ENCODE measurements at places on chromosomes 4 and X. TPM values are rescaled to one million over a fixed set of nuclear protein-coding genes. Genes with fewer than 3 reads are reported as not detected.

GPC4 gene
- not detected for total RNA-seq

MAGEE1 gene
- 3.6 TPM for total RNA-seq

DNA sequence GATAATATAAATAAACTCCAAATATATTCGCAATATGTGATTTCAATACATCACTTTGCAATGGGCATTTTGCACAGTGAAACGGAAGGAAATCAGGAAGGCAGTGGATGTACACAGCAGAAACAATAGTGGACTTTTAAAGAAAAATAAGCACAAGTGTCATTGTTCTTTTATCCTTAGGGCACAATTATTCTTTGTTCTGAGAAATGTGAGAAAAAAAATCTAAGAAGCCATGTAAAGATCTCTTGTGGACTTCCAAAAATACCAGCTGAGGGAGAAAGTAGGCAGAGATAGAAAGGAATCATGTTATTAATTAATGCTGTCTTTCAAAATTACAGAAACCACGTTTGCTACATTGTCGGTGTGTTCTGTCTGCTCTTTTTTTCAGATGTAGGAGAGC, 17.6 kb upstream of the PRRG1 start:
- no peak for DNase-seq
- no peaks in the 10 kb centered on the region for H3K4me1 ChIP-seq
- H3K27me3 ChIP-seq = no peaks in the 10 kb centered on the region
- no peak overlapping the region for H3K4me3 ChIP-seq
- H3K27ac ChIP-seq = no peak overlapping the region
- H3K36me3 ChIP-seq = no peaks in the 10 kb centered on the region

DNA sequence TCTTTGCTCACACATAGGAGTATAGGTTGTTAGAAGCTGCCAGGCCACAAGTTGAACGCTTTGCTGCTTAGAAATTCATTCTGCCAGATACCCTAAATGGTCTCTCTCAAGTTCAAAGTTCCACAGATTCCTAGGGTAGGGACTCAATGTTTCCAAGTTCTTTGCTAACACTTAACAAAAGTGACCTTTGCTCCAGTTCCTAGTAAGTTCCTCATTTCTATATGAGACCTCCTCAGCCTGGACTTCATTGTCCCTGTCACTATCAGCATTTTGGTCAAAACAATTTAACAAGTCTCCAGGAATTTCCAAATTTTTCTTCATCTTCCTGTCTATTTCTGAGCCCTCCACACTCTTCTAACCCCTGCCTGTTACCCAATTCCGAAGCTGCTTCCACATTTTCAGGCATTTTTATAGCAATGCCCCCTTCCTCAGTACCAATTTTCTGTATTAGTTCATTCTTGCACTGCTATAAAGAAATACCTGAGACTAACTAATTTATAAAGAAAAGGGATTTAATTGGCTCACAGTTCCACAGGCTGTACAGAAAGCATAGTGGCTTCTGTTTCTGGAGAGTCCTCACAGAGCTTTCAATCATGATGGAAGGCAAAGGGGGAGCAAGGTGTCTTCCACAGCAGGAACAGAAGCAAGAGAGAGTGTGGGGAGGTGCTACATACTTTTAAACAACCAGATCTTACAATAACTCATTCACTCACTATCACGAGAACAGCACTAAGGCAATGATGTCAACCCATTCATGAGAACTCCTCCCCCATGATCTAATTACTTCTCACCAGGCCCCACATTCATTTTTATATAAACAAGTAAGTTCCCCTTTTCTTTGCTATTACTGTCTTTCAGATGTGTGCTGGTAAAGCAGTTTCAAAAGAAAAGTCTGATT, 11.5 kb upstream of the TLR1 start:
- H3K4me1 ChIP-seq = no peaks in the 10 kb centered on the region
- no peak overlapping the region for H3K27ac ChIP-seq
- no peaks in the 10 kb centered on the region for H3K27me3 ChIP-seq
- no peak overlapping the region for H3K4me3 ChIP-seq
- H3K36me3 ChIP-seq = no peaks in the 10 kb centered on the region

DNA sequence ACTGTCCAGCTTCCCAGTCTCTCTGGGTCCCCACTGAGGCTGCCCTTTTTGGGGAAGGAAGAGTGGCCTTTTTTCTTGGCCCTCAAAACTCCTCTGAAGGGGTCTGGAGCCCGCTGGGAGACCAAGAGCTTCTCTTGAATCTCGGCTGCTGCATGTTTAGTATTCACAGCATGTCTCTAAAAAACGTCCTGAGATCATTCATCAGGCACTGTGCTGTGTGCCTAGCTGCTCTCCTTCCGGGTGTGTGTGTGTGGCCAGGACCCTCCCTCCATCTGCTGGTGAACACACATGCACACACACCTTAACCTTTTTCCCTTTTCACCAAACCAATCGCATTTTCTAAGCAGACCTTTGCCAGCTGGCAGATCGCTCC, 841 bp upstream of the FRMPD3 start:
- H3K27me3 ChIP-seq = peaks cover 2% of the 10 kb centered on the region
- no peaks in the 10 kb centered on the region for H3K36me3 ChIP-seq
- H3K4me1 ChIP-seq = peaks cover under 1% of the 10 kb centered on the region
- H3K4me3 ChIP-seq = no peak overlapping the region
- H3K27ac ChIP-seq = no peak overlapping the region

GRCh38 chrX:103726477-103726876, 15.8 kb downstream of the TMEM31 start:
- DNase-seq = no peak
- H3K36me3 ChIP-seq = no peaks in the 10 kb centered on the region
- no peak overlapping the region for H3K27ac ChIP-seq
- no peaks in the 10 kb centered on the region for H3K4me1 ChIP-seq
- H3K4me3 ChIP-seq = no peak overlapping the region
- H3K27me3 ChIP-seq = no peaks in the 10 kb centered on the region

GRCh38 chr4:103451341-103451740, 253.2 kb upstream of the CENPE start:
- H3K36me3 ChIP-seq = no peaks in the 10 kb centered on the region
- H3K4me3 ChIP-seq = no peak overlapping the region
- no peaks in the 10 kb centered on the region for H3K27me3 ChIP-seq
- H3K4me1 ChIP-seq = no peaks in the 10 kb centered on the region
- no peak overlapping the region for H3K27ac ChIP-seq

GRCh38 chrX:39729981-39730661, 367.6 kb downstream of the BCOR start:
- H3K36me3 ChIP-seq = no peaks in the 10 kb centered on the region
- H3K27ac ChIP-seq = no peak overlapping the region
- H3K4me1 ChIP-seq = peaks cover 3% of the 10 kb centered on the region
- no peaks in the 10 kb centered on the region for H3K27me3 ChIP-seq
- H3K4me3 ChIP-seq = no peak overlapping the region
- DNase-seq = no peak

DNA sequence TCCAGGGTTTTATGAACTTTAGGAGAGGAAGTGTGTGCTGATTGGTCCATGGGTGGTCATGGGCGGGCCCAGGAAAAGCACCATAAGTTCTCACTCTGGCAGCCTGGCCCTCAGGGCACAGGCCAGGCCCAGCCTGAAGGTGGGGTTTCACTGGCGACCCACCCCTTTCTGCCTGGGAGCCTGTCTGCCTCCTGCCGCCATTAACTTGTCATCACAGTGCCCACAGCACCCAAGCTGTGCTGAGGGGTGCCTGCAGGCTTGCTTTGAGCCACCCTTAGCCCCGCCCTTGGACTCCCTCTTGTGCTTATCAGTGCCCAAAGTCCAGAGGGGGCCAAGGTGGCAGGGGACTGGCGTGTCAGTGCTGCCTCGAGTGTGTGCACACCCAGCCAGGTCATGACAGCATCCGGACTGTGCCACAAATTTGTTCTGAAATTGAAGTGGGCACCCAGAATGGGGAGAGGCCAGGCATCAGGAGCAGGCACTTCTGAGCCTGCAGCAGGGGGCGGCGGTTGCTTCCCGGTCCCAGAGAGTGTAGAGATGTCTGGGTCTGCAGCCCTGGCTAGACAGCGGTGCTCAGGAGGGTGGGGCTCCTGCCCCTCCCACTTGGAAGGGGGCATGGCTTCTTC, 455.6 kb downstream of the TMA16 start:
- H3K4me3 ChIP-seq = no peak overlapping the region
- H3K4me1 ChIP-seq = no peaks in the 10 kb centered on the region
- H3K27ac ChIP-seq = no peak overlapping the region
- H3K36me3 ChIP-seq = no peaks in the 10 kb centered on the region

DNA sequence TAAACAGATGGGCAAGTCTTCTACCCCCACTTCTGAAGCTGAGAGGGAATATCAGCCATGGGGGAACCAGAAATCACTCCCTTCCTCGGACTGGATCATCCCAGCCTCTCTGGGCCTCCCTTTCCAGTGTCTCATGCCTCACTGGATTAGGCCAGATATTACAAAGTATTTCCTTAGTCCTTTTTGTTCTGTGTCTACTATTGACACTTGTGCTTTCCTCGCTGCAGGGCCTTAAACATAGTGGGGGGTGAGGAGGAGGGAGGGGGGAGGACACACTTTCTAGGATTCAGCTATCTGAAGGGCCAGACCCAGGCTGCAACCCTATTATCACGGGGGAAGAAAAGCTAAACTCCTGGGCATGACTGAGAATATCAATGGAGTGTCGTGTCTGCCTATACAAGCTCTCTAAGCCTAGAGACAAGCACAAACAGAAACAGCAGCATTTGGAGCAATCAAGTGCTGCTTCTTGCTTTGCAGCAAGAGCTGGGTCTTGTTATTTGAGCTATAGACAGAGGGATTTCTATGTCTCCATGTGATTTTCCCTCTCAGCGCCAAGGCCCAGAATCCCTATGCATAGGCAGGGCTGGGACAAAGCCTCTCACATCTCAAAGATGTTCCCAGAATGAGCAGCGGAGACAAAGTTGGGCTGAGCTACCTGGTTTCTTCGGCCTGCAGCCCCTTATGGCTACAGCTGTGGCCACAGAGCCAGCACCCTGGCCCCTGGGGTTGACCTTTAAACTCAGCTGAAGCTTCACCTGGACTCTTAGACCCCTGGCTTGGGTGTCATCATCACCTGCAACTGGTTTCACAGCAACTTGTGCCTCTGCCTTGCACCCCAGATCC, 20.2 kb downstream of the PJA1 start:
- H3K27me3 ChIP-seq = no peaks in the 10 kb centered on the region
- H3K4me3 ChIP-seq = no peak overlapping the region
- no peaks in the 10 kb centered on the region for H3K4me1 ChIP-seq
- no peaks in the 10 kb centered on the region for H3K36me3 ChIP-seq
- H3K27ac ChIP-seq = no peak overlapping the region

DNA sequence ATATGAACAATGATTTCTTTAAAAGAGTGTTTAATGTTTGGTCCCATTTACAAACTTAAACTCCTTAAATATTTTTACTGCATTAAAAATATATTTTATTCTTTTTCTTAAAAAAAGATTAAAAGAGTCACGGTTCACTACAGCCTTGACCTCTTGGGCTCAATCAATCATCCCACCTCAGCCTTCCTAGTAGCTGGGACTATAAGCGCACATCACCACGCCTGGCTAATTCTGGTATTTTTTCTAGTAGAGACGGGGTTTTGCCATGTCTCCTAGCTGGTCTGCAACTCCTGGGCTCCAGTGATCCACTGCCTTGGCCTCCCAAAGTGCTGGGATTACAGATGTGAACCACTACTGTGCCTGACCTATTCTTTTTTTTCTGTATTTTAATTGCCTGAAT, 104.7 kb upstream of the TLR2 start:
- H3K27ac ChIP-seq = no peak overlapping the region
- no peaks in the 10 kb centered on the region for H3K4me1 ChIP-seq
- no peak for DNase-seq
- H3K4me3 ChIP-seq = no peak overlapping the region
- H3K27me3 ChIP-seq = no peaks in the 10 kb centered on the region

DNA sequence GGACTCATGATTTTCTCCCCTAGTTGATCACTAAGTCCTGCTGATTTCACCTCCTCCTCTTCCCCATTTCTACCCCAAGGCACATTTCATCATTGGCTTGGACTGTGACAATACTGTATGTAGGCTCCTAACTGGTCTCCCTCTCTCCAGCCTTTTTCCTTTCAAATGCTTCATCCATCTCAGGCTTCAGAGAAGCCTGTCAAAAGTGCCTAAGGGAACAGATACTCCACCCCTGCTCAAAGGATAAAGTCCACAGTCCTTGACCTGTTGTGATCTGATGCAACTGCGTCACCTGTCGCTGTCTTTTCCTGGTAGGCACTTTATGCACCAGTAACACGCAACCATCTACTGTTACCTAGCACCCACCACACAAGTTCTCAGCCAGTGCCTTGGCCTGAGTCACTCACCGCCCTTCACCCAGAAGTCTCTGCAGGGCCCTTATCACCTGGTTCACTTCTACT, 12.8 kb downstream of the SCARB2 start:
- H3K4me3 ChIP-seq = no peak overlapping the region
- no peak overlapping the region for H3K27ac ChIP-seq
- no peak for DNase-seq
- H3K36me3 ChIP-seq = no peaks in the 10 kb centered on the region
- no peaks in the 10 kb centered on the region for H3K27me3 ChIP-seq
- peaks cover 23% of the 10 kb centered on the region for H3K4me1 ChIP-seq

DNA sequence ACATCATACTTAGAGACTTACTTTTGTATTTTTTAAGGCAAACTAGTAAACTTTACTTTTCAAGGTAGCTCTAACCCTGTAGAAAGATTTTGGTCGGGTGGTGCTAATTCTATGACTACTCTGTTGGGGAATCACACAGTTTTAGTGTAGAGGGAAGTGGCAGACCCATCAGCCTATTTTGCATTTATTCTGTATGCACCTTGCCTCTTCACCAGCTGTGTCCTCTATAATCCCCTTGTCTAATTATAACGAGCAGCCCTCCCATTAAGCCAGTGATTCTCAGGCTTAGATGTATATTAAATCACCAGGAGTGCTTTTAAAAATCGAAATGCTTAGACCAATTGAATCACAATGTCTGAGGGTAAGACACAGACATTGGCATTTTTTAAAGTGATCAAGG, 78.1 kb downstream of the GALNT7 start:
- no peaks in the 10 kb centered on the region for H3K36me3 ChIP-seq
- H3K27me3 ChIP-seq = no peaks in the 10 kb centered on the region
- no peak for DNase-seq
- no peak overlapping the region for H3K27ac ChIP-seq
- H3K4me1 ChIP-seq = no peaks in the 10 kb centered on the region
- H3K4me3 ChIP-seq = no peak overlapping the region

DNA sequence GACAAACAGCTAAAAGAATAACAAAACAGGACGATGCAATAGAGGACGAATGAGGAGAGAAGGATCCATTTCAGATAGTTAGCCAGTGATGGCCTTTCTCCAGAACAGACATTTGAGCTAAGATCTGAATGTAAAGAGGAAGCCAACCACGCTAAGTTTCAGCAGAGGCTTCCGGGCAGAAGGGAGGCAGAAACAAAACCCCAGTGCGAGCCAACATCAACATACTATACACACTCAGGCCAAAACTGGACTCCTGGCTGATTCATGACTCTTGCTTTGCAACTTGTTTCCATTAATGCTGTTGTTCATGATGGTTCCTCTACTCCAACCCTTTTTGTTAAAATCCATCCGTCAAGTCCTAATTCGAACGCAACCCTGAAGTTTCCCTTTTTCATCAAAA, 730.3 kb downstream of the TRIML1 start:
- H3K27ac ChIP-seq = no peak overlapping the region
- no peak for DNase-seq
- H3K36me3 ChIP-seq = no peaks in the 10 kb centered on the region

DNA sequence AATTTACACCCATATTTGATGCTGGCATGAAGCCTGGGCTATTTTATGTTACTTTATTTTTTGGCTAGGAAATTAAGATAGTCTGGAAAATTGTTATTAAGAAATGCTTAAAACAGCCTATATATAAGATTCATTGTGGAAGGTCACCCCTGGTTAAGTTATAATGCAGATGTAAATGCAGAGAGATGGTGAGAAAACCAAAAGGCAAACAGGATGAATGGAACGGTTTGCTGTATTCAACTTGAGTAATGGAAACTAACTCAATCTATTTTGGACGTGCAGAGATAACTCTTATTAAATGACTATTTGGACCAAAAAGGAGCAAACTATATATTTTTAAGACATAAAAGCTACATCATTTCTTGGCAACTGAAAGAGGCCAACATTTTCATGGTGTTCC, 446.3 kb upstream of the FRG1 start:
- no peak overlapping the region for H3K4me3 ChIP-seq
- no peak for DNase-seq
- no peaks in the 10 kb centered on the region for H3K27me3 ChIP-seq
